ENCODE measurements at places on chromosomes 12 and 14.
A peak's percentile ranks its signal among the peaks of the same experiment; 100 is the strongest.

DNA sequence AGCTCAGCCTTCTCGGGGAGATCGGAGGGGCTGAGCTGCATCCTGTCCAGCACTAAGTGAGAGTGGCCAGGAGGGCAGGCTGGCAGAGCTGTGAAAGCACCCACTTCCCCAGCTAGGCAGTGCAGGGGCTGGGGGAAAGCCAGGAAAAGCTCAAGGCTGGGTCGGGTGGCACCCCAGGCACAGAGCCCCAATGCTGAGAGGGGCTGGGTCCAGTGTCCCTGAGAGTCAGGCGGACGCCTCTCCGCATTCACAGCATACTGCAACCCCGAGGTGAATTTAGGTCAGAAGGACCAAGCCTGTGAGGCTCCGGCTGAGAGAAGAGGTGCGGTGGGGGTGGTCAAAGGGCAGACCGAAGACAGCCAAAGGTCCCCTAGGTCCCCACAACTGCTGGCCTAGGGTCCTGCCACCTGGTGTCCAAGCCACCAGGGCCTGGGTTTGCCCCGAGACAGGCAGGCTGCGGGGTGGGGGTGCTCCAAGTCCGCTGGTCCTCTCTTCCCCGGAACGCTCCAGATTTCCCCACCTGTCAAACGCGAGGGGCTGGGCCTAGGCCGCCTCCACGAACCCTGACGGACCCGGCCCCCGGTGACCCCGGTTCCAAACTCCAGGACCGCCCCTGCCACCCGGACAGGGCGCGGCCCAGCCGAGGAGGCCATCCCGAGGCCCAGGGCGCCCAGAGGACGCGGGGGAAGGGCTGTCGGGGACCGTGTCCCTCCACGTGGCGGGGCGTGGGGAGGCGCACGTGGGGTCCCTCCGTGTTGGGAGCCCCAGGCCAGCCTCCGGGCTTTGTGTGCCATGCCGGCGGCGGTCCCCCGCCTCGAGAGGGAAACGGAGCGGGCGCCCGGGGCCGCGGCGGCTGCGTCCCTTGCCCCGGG lies 527 bp downstream of the CAMKK2 start:
- DNase-seq: peak; percentile 56

GRCh38 chr14:95255013-95255412 lies 64.7 kb downstream of the CLMN start:
- DNase-seq: peak; percentile 49

DNA sequence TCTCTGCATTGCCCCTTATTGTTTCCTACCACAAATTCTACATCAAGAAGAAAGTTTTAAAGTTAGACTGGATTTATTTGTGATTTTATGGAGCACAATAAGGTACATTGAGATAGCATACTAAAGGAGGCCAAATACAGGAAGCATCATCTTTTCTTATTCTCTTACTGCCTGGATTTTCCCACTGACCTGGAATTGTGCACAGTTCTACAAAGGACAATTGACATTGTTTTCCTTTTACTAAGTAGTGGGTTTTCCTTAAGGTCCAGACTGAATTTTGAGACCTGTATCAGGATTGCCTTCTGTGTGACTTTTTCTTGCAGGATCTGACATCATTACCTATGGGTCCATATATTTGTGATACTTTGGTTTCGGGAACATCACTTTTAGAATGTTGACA lies 18.8 kb upstream of the ZNF140 start:
- DNase-seq: no peak

DNA sequence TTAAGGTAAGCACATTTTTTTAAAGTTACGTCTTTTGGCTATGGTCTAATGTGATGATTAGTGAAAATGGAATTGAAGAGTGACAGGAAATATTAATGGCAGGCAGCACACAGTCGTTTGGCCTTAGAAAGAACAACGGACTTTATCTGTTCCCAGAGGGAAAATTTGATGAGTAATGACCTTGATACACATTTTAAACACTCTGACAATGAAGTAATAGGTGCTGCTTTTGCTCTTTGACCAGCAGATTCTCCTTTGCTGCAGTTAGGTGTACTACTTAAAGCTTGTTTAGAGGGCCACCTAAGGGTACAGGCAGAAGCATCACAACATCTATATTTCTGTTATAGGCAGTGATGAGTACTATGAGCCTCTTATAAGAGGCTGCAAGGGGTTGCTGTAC lies 27.1 kb upstream of the RNU6-8 start:
- no peak for DNase-seq

- DNase-seq: no peak
Measured at GRCh38 chr12:26746121-26746714, 86.8 kb downstream of the ITPR2 start.

DNA sequence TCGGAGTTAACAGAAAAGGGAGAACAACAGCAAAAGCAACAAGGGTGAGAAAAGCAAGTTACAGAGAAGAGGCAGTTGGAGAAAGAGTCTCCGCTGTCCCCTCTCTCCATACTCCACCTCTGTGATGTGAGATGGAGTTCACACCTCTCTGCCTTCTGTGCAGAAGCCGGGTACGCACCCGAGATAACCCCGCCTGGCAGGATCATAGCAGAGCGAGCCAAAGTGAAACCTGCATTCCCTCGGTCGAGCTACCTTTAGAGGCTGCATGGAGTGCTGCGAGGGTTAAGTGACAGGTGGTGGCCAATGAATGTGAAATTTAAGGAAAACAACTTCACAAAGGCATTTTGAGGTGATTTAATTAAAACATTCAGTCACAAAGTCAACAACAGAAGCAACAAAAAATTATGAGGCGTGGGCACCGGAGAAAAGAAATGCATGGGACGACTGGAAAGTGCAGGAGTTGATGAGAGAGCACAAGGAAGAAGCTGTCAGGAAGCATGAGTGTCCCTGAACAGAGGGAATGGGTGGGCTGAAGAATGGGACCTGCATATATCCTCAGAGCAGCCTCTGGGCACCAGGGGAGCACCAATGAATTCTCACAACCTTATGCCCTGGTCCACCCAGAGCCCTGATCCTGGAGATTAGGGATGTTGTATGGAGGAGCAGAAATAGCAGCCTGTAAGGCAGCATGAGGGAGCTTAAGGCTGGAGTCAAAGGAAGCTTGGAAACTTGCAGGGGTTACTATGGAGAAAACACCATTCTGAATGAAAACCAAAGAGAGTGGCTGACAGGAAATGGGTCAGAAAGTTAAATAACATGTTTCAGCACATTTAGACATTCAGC lies 208.3 kb downstream of the EMP1 start:
- no peak for DNase-seq

DNA sequence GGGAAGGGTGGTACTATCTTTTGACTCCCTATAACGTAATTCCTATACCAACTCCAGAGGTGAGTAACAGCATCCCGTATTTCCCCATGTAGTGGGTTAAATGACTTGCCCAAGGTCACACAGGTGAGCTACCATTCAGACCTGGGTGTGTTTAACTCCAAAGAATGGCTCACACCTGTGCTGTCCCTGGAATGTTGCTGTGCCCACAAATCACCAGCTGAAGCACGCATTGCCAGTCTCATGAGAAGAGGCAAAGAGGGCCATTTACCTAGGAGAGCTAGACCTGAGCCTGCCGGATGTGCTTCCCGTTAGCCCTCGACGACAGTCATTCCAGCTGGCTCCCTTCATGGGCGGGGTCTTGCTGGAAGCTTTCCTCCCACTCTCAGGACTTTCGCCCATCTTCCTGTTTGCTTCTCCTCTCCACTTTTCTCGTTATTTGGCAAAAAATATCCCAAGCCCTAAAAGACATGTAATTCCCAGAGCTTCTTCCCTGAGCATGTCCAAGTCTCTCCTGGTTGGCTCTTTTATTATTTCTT lies 106.6 kb upstream of the VASH1 start:
- no peak for DNase-seq

- peak; percentile 31 for DNase-seq
Measured at GRCh38 chr12:4031703-4032291, 158.6 kb upstream of the PARP11 start.

GRCh38 chr12:81300454-81300853 lies 222.6 kb downstream of the ACSS3 start:
- DNase-seq: no peak

GRCh38 chr12:81329085-81329484 lies 251.2 kb downstream of the ACSS3 start:
- no peak for DNase-seq

DNA sequence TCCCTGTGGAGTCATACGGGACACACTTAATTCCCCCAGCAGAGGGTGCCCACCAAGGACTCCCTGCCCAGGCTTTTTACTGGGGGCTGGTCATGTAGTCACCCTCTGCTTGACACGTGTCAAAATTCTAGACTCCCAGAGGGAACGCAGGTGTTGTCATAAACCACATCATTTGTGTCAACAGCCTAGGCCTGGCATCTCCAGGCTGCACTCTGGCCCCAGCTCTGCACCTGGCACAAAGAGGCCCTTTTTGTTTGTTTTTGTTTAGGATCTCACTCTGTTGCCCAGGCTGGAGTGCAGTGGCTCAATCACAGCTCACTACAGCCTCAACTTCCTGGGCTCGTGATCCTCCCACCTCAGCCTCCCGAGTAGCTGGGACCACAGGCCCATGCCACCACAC lies 21.1 kb downstream of the BRI3BP start:
- no peak for DNase-seq

DNA sequence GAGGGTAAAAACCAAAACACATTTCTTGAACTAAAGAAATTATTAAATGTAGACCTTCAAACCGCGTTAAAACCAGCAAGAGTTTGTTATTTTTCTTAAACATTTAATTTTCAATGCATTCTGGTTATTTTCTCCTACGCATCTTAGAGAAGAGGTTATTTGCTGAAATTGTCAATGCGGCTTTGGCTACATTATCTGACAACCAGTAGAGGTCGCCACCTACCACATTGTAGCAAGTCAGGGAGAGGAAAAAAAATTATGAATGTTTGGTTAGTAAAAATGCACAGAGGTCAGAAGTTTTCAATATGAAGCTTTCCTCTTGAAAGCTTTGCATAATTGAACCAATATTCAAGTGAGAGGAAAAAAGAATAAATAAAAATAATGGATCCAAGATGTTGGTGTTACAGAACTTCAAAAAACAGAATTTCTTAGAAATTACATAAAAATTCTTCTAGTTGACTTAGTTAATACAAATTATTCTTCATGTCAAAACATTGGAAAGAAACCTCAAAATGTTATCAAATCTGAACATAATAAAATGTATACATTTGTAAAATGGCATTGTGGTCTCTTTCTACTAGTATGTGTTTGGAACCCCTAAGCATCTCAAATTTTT lies 159.4 kb upstream of the TMTC2 start:
- peak; percentile 36 for DNase-seq

GRCh38 chr12:64781280-64782190 lies 22.3 kb upstream of the GNS start:
- DNase-seq: no peak

DNA sequence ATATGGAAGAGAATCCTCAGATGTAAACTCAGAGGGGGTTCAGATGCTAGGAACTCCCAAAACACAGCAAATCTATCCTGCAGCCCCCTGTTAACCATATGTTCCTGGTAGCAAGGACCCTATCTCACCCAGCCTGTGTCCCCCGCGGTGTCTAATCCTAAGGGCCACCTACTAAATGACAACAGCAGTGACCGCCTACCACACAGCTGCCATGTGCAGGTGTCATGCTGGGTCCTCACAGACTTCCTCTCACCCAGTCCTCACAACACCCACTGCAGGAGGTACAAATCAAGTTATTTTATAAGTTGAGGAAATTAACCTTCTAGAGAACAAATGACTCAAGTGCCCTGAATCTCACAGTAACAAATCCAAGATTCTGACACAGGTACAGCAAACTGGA lies 73.9 kb downstream of the ITPK1 start:
- no peak for DNase-seq

- DNase-seq: no peak
Measured at GRCh38 chr14:48805315-48805714, 780.9 kb downstream of the RPS29 start.

DNA sequence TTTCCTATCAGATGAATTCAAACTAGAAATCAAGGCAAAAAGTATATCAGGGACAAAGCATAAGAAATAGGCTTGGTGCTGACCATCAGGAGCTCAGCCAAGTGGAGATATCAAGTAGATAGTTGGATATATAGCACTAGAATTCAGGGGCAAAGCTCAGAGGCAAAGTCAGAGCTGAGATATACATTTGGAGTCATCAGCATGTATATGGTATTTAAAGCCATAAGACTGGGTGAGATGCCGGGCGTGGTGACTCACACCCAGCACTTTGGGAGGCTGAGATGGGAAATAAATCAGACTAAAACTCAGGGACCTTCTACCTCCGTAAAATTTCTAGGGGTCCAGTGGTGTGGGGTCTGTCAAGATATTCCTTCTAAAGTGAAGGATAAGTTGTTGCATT lies 38.9 kb upstream of the LIMA1 start:
- DNase-seq: no peak

GRCh38 chr12:28993720-28994119 lies 155.4 kb upstream of the FAR2 start:
- no peak for DNase-seq

GRCh38 chr12:48285751-48286650 lies 64.7 kb downstream of the ZNF641 start:
- no peak for DNase-seq

DNA sequence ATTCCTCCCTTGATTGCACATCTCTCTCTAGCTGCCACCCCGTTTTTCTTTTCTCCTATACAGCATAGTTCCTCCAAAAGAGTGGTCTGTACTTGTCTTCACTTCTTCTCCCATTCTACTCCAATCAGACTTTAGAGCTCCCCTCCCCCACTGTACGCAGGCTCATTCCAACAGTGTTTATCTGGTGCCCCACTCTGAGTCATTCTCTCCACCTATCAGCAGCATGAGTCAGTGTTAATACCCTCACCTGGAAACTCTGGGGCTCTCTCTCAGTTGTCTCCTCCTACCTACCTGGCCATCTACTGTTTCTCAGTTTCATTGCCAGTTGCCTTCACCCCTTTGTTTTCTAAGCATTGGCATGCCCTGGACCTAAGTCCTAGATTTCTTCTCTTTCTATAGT lies 175.1 kb upstream of the ARHGAP5 start:
- DNase-seq: peak; percentile 77

GRCh38 chr12:40015345-40015744 lies 90.5 kb downstream of the SLC2A13 start:
- DNase-seq: peak; percentile 62

DNA sequence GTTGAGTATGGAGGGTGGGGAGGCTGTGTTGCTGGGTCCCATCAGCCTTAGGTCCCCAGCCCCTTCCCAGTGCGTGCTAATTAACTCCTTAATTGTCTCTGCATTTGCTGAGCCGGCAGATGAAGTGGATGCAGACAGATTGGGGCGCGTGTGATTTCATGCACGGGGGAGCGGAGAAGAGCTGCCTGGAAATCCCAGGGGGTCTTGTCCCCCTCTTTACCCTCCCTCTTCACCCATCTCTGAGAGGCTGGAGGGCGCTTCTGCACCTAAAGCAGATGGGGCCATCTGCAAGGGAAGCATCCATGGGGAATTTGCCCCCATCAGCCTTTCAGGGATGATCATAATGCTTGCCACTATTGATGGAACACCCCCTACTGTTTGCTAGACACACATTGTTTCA lies 4.4 kb upstream of the ASIC1 start:
- no peak for DNase-seq

- no peak for DNase-seq
Measured at GRCh38 chr12:92769124-92769901, 66.5 kb downstream of the PLEKHG7 start.

- DNase-seq: no peak
Measured at GRCh38 chr14:81348061-81348460, 52.1 kb downstream of the STON2 start.

- DNase-seq: no peak
Measured at GRCh38 chr12:132649226-132649945, 30.8 kb downstream of the P2RX2 start.

- DNase-seq: peak; percentile 52
Measured at GRCh38 chr12:14935031-14935430, 3.3 kb downstream of the ERP27 start.

GRCh38 chr14:63486738-63487137 lies 56.4 kb downstream of the PPP2R5E start:
- DNase-seq: no peak

GRCh38 chr14:80522936-80523335 lies 311.6 kb upstream of the DIO2 start:
- DNase-seq: no peak
